Ureter (tissue), 1 donor: ENCODE measurements at places on chromosomes 4 and X.
A peak's percentile ranks its signal among the peaks of the same experiment; 100 is the strongest.

GRCh38 chr4:132330994-132331393 lies 818.1 kb upstream of the PCDH10 start:
- DNase-seq, result no peak

DNA sequence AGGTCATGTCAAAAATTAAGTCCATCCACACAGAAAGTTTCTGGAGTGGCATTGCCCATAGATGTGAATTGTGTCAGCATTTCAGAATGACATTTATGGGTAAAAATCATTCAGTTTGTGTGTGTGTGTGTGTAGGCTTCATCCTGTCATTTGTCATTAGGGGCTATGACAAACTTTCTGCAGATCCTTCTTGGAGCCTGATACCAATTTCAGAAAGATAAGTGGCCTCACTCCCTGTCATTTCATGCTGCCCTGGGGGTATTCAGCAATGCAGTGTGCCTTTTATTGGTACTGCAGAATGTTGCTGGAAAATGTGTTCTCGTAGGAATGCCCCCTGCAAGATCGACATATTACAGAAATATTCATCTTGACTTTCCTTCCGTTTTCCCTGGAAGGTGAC lies 659.7 kb downstream of the NLGN4X start:
- DNase-seq, result no peak

DNA sequence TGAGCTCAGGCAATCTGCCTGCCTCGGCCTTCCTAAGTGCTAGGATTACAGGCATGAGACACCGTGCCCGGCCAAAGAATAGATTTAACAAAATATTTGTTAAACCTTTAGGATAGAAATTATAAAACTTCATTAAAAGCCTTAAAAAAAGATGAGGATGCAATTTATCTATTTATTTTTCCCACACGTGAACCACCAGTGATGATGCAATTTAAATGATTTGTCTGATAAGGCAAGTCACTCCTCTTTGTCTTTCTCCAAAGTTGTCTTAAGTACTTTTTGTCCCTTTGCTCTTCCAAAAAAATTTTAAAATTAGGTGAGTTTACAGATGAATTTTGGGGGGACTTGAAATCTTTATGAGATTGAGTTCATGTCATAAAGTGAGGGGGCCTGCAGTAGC lies 58.2 kb downstream of the SLC34A2 start:
- no peak for DNase-seq

DNA sequence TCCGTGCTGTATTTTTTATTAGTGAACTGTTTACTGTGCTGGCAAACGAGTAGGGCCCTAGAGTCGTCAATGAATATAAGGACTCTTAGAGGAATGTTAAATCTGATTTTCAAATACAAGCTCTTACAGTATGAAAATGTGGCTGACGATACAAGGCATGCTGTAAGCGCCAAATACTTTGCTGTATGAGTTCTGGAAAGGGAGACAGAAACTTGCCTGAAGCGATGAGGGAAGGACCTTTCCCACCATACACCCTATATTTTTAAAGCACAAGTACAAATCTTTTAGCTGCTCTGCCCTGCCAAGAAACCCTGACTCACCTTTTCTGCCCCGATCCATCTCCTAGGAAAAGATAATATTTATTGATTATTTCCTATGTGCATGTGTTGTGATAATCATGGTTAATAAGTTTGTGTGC lies 15.7 kb upstream of the RUFY3 start:
- DNase-seq, result no peak

GRCh38 chr4:100722866-100723459 lies 205.1 kb upstream of the EMCN start:
- DNase-seq, result no peak

GRCh38 chrX:151384807-151385206 lies 12.2 kb upstream of the VMA21 start:
- DNase-seq, result no peak

- no peak for DNase-seq
Observed at GRCh38 chr4:38821739-38822138, 17.1 kb upstream of the TLR1 start.

GRCh38 chrX:150238632-150239382 lies 124.3 kb upstream of the MAMLD1 start:
- no peak for DNase-seq

DNA sequence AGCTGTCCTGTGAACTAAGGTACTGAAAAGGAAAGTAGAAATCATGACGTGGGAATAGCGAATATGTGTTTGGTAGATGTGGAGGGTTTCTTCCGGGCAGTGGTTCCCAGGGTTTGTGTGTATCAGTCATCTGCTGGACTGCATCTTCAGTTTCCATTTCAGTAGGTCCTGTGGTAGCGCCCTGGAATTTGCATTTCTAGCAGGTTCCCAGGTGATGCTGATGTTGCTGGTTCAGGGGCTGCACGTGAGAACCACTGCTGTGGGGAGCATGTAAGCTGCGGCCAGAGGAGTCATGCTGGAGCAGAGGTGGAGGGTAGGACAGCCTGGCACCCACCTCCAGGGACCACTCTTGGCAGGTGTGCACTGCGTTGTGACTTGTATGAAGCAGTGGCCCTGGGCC lies 47.1 kb downstream of the ARHGAP10 start:
- DNase-seq, result no peak

- no peak for DNase-seq
Observed at GRCh38 chrX:118756101-118756500, 28.7 kb downstream of the IL13RA1 start.

DNA sequence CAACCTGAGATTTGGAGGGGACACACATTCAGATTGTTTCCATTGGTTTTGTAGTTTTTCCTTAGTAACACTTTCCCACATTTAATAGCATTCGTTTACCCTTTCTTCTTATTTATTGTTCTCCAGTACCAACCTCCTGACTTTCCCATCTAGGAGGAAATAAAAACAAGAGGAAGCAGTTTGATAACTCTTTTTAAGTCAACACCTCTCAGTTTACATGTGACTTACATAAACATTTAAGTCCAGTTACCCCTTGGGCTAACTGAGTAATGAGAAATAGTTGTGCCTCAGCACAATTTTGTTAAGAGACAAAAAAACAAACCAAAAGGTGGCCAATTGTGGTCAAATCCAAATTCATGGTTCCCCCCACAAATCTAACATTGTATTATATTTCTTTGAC lies 34.8 kb downstream of the PHOX2B start:
- no peak for DNase-seq

DNA sequence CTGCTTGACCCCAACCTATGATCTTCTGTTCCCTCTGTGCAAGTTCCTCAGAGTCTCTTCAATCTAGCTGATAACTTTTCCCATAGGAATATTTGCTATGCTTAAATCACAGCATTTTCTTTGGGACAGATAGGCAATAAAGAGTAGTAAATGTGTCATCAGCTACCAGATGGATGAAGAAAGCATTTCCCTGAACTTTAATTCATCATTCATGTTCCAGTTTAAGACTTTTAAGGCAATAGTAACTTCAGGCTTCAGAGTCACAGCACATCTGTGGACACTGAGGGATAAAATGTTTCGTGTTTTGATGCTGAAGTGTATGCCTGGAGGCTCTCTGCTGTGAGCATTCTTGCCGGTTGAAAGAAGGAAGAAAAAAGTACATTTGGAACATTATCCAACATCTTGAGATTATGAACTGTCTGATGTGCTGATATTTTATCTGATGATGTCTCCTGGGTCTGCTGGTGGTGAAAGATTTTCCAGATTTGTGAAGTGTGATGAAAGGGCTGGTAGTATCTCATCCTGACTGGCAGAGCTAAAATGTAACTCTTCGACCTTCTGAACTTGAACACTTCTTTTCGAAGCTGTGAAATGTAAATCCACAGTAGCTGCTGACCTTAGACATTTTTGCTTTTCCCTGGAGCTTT lies 133.7 kb downstream of the DCLK2 start:
- DNase-seq, result no peak

DNA sequence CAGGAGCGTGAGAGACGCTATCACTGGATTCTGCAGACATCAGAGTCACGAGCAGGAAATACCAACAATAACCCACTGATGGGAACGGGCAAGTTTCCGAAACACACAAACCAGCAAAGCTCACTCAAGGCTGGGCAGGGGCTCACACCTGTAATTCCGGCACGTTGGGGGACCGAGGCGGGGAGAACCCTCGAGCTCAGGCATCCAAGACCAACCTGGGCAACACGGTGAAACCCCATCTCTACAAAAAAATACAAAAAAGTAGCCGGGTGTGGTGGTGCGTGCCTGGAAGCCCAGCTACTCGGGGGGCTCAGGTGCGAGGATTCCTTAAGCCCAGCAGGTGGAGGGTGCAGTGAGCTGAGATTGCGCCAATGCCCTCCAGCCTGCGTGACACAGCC lies 17.2 kb upstream of the GTPBP6 start:
- DNase-seq, result no peak

DNA sequence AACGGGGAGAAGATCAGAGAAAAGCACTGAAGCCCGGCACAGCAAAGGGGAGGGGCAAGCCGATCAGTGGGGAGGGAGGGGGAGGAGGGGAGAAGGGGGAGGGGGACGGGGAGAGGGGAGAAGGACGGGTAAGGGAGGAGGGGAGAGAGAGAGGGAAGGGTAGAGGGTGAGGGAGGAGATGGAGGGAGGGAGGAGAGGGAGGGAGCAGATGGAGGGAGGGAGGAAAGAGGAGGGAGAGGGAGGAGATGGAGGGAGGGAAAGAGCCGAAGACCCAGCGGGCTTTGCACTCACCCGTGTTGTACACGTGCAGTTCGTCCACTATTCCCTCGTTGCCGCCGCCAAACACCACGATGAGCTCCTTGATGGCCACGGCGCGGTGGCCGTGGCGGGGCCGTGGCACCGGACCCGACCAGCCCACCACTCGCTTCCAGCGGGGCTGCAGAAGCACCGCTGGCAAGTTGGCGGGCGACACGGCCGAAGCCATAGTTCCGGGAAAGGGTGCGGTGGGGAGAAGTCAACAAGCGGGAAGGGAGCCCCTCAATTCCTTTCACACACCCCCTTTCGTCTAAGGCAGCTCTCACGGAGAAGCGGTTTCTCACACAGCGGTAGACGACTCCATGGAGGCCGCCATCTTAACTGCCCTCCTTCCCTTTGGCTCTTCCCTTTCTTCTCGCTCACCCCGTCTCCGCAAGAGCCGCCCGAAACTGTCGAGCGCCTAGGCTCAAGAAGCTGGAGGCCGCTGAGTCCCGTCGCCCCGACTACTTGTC lies 1.1 kb downstream of the HCFC1 start:
- peak; percentile 73 for DNase-seq

DNA sequence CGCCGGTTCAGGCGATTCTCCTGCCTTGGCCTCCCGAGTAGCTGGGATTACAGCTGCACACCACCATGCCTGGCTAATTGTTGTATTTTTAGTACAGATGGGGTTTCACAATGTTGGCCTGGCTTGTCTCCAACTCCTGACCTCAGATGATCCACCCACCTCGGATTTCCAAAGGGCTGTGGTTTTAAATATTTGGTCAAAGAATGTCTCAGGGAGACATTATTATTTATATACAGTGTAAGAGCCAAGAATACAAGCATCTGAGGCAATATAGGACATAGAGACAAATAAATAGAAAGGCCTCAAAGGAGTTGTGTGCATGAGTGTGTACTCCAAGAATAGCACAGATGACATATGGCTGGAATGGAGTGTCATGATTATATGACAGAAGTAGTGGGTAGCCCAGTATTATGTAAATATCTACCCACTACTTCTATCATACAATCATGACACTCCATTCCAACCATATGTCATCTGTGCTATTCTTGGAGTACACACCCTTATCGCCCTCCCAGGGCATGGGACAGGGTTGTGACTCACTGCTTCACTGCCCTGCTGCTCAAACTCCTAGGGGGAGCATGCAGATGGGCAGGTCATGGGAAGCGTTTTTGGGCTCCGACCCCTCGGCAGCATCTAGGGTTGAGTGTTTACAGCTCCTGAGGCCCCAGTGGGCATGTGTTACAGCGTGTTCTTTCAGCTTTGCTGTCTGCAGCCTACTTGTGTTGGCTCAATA lies 1649.8 kb upstream of the PCDH10 start:
- no peak for DNase-seq

GRCh38 chr4:67700116-67700737 lies 728 bp downstream of the UBA6 start:
- no peak for DNase-seq

GRCh38 chrX:39856472-39857121 lies 241.2 kb downstream of the BCOR start:
- no peak for DNase-seq

DNA sequence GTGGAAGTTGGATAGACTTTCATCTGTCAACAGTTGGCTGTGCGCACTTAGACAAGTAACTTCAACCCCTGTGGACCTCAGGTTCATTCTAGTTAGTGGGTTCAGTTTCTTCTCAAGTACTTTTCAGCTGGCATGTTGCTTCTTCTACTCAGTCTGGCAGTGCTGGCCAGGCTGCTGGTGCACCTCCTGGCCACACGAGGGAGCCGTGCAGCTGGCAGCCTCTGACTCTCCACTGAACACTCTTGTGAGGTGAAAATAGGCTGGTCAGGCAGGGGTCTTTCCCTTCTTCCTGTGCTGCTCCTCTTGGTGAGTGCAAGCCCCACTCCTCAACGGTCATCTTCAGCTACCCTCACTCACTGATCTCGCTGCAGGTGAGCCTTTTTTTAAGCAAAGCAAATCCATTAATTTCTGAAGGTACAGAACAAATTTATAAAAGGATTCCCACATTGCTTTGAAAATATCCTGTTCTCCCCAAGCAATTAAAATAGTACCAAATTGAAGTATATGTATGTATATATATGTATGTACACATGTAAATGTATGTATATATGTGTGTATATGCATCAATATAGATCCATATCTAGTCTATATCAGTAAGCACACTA lies 30.6 kb downstream of the LONRF3 start:
- peak; percentile 54 for DNase-seq

- DNase-seq, result peak; percentile 77
Observed at GRCh38 chrX:9995855-9996339, 28.7 kb downstream of the CLDN34 start.

- DNase-seq, result no peak
Observed at GRCh38 chrX:87728024-87728423, 210.4 kb downstream of the KLHL4 start.

GRCh38 chr4:154872198-154872597 lies 91.1 kb downstream of the RBM46 start:
- no peak for DNase-seq

- DNase-seq, result no peak
Observed at GRCh38 chr4:158811216-158811540, 42.4 kb downstream of the FNIP2 start.

- DNase-seq, result no peak
Observed at GRCh38 chrX:69128588-69128987, 36.7 kb downstream of the PJA1 start.

- no peak for DNase-seq
Observed at GRCh38 chr4:150578745-150579501, 3.0 kb upstream of the MAB21L2 start.

DNA sequence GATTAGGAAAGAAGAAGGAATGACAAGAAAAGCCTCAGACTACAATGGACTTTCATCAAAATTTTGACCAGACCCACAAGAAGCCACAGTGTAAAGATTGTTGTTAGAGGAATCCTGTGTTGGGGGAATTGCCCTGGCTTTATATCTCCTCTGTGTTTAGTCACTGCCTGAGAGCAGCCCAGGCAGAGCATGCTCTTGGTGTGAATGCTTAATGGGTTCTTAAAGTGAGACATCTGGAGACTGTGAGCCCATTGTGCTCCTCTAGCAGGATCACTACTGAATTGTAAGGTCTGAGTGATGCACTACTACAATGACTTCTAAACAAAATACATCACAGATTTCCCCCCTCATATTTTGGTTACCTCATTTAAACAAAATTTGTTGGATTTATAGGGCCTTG lies 1860.5 kb upstream of the ADGRL3 start:
- DNase-seq, result no peak
